ENCODE measurements at places on chromosomes 13 and 19.

GRCh38 chr19:38544569-38545315 lies 73.0 kb downstream of the MAP4K1 start:
- DNase-seq: no peak

- DNase-seq: no peak
Measured at GRCh38 chr13:37068962-37069361, 9.5 kb upstream of the SUPT20H start.

DNA sequence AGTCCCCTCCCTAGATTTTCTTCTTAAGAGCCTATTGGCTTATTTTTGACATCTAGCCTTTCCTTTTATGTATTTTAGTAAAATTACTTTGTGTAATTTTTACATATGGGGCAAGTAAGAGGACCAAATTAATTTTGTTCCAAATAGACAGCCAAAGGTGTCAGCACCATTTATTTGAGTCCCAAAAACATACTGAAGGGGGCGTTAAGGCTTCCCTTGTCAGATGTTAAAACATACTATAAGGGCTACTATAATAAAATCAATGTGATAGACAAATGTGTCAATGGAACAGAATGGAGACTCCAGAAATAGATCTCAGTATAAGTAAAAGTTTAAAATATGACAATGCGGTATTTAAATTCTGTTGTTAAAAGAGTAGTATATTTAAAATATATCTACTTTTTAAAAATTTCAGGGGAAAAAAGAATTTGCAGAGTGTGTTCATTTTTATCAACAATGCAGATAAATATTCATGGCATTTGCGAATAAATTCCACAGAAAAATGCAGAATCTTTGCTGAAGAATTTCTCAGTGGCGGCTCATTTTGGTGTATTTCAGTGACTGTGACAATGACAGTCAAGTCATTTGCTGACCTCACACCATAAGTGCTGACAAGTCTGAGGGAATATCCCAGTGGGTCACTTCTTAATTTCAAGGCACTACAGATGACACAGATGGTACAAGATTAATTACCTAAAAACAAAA lies 133.7 kb downstream of the MTUS2 start:
- no peak for DNase-seq

DNA sequence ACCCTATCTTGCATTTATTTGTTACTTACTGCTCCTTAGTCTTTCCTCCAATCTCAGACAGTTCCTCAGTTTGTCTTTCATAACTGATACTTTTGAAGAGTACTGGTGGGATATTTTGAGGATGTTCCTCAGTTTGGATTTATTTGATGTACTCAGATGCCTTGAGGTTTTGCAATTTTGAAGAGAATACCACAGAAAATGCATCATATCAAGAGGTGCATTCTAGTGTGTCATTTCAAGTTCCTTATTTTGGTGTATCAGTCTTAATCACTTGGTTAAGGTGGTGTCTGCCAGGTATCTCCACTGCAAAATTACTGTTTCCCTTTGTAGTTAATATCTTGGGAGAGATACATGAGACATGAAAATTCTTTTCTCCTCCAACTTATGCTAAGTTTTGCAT lies 75.1 kb downstream of the URI1 start:
- DNase-seq: no peak

DNA sequence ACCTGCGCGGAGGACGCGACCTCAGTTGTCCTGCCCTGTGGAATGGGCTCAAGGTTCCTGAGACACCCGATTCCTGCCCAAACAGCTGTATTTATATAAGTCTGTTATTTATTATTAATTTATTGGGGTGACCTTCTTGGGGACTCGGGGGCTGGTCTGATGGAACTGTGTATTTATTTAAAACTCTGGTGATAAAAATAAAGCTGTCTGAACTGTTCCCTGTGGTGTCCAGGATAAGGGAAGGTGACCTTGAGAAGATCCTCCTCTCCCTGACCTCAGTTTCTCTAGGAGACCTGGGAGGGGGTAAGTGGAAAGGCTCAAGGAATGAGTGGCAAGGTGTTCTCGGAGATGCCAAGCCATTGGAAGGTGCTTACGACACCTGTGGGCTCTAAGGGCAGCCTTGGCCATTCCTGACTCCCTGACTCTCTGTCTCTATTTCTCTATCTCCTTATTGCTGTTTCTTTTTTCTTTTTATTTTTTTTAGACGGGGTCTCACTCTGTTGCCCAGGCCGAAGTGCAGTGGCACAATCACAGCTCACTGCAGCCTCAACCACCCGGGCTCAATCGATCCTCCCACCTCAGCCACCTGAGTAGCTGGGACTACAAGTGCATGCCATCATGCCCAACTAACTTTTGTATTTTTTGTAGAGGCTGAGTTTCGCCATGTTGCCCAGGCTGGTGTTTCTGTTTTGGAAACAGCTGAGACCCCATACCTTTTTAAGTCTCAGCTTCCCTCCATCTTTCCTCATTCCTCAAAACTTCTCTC lies 3.2 kb downstream of the GDF15 start:
- DNase-seq: no peak

GRCh38 chr13:29849731-29850212 lies 645 bp downstream of the UBL3 start:
- no peak for DNase-seq

DNA sequence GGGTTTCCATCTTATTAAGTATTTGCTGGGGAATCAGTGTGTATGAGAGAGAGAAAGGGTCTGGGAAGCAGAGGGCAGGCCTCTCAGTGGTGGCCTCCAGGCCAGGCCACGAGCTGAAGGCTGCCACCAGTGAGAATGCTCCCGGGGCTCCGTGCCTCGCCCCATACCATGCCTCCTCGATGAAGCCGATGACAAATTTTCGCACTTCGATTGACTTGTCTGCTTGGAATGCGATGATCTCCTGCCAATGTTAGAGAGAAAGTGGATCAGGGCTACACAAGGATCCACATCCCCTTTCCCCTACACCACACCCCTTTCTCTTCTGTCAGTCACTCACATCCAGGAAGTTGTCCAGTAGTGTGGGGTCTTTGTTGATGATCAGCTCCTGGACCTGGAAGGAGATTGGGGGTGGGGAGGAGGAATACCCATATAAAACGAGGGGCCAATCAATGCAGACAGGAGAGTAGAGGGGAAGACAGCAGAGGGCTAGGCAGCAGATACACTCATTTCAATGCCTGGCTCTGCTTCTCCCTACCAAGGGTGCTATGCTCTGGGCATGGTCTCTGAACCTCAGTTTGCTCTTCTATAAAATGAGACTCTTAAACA lies 10.7 kb downstream of the SYMPK start:
- no peak for DNase-seq

DNA sequence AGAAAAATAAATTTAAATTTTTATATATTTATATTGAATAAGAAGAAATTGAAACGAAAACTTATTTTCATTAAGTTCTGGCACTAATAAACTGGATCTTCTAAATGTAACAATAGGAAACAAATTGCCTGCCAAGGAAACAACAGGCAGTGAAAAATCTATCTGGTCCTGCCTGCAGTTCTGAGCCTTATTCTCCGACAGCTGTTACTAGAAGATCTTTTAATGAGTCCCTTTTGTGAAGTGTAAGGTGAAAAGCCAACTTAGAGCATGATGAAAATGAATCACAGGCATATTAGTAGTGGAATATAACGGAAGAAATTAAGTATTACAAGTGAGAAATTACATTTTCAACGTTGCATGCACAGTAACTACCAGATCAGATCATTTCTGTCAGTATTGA lies 1002.7 kb upstream of the PCDH20 start:
- no peak for DNase-seq

DNA sequence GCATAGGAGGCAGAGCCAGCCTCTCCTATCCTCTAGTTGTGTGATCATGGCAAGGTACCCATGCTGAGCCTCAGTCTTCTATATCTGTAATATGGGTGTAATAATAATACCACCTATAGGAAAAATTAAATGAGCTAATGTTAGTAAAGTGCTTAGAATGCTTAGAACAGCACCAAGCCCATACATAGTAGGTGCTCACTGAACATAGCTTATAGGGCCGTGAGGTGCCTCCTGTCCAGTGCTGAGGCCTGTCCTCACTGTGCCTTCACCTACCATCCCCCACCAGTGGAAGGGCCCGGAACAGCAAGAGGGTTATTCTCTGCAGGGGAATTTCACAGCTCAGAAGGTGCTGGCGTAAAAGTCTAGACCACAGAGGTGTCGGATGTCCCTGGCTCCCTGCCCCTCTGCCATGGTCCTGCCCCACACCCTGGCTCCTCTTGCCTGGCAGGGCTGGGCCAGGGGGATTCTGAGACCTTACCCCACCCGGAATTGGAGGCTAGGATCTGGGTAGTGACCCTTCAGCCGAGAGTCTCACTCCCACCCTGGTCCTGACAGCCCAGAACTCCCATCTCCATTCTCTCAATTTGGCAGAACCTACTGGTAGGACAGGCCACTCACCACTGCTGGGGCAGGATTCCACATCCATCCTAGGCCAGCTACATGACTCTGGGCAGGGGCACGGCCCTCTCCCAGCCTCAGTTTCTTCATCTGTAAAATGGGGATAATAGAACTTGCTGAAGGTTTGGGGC lies 2.2 kb upstream of the SCN1B start:
- DNase-seq: no peak

DNA sequence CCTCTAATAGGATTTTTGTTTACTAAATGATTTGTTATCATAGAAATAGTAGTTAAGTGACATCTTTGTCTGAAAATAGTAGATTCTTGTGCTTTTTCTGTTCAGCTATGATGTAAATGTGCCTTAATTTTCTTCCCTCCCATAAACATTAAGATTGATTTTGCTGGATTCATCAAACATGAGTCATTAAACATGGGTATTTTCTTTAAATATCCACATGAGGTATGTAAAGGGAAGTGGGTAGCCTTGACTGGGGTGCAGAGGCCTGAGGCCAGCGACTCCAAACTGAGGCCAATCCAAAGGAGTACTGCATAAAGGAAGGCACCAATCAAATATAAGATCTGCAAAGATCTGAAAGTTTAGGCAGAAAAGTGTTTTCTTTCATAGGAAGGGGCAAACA lies 3.7 kb downstream of the ZNF136 start:
- no peak for DNase-seq

DNA sequence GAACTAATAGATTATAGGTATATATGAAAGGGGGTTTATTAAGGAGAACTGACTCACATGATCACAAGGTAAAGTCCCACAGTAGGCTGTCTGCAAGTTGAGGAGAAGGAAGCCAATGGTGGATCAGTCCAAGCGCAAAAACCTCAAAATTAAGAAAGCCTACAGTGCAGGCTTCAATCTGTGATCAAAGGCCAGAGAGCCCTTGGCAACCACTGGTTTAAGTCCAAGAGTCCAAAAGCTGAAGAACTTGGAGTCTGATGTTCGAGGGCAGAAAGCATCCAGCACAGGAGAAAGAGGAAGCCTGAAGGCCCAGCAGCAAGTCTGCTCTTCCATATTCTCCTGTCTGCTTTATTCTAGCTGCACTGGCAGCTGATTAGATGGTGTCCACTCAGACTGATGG lies 721.3 kb upstream of the PCDH9 start:
- no peak for DNase-seq

DNA sequence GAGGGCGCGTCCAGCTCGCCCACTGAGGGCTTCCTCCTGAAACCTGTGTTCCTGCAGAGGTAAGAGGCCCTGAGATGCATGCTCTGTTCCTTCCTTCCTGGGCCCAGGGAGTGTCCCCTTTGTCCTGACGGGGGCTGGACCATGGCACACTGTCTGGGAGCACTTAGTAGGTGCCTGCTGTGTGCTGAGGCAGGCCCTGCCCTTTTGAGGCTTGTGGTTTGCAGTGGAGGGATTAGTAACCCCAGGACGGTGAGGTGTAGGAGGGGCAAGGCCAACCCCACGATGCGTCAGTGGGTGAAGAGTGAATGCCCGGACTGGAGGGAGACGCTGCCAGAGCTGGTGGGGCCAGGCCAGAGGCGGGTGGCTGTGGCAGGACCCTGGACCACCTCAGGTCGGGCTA lies 11.2 kb upstream of the F2RL3 start:
- no peak for DNase-seq

DNA sequence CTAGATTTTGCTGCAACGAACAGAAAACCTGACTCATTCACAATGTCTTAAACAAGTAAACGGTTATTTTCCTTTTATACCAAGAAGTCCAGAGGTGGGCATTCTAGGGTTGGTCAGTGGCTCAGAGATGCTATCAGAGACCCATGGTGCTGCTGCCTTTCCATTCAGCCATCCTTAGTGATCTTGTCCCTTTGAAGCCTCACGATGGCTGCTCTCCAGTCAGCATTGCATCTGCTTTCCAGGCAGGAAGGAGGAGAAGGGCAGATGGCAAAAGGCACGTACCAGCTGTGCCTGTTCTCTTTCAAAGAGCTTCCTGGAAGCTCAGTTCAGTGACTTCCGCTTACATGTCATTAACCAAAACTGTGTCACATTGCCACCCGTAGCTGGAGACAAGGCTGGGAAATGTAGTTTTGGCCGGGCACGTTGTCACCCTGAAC lies 30.1 kb downstream of the WDFY2 start:
- no peak for DNase-seq

- no peak for DNase-seq
Measured at GRCh38 chr13:102769679-102770078, 3.9 kb downstream of the TEX30 start.

DNA sequence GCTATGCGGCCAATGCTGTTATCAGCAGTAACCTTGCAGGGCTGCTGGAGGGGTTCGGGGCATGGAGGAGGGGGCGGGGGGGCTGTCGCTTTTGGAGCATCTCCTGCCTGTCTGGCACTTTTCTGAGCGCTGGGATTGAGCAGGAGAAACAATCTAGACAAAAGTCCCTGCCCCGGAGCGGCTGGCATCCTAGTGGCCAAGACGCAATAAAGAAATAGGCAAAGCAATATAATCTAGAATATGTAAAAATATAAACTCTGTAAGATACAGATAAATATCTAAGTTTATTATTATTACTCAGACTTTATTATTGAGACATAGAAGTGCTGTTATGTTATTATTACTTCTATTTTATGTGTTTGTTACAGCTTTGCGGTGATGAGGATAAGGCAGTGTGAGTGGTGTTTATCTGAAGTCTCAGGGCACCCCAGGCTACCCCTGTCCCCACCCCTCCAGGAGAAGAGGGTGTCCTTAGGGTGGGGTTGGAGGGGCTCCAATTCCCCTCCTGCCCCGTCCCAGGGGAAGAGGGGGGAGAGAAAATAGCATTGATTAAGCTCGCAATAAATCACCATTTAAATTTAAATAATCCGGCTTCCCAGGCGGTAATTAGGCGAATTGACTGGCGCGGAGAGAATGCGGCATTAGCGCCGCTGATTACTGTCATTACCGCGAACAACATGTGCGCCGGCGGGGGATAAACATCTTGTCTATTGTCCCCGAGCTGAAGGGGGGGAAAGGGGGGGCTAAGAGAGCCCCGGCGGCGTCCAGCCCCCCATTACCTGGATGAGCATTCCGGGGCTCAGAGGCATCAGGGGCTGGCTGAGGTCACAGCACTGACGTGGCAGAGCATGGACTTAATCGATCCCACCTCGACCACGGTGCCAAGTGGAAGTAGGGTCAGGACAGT lies 3.2 kb downstream of the NPAS1 start:
- no peak for DNase-seq

- DNase-seq: no peak
Measured at GRCh38 chr13:51786425-51787265, 17.3 kb downstream of the DHRS12 start.

GRCh38 chr19:2039089-2039958 lies 11.7 kb downstream of the MKNK2 start:
- DNase-seq: no peak

GRCh38 chr13:99311748-99312492 lies 4.7 kb upstream of the GPR183 start:
- DNase-seq: peak; percentile 21

- peak; percentile 31 for DNase-seq
Measured at GRCh38 chr19:57708641-57709361, at the start of gene ZNF154. Gene ZNF154 (minus strand): TSS chr19:57709204. CDS start chr19:57708971, 233 bp downstream.

All from fibroblast of skin of left quadriceps (primary cell).